Activated CD4-positive, alpha-beta T cell treated with anti-CD3 and anti-CD28 coated beads, Interleukin-10, Interleukin-2, amounts not matched to agents 100 ng/mL and 50 ng/mL, durations not matched to agents 16 hours and 8 hours (primary cell): ENCODE measurements at places on chromosomes 13 and 19.

- peak; percentile 55 for DNase-seq
Measured at GRCh38 chr13:27375686-27376326, 48.6 kb upstream of the GTF3A start.

DNA sequence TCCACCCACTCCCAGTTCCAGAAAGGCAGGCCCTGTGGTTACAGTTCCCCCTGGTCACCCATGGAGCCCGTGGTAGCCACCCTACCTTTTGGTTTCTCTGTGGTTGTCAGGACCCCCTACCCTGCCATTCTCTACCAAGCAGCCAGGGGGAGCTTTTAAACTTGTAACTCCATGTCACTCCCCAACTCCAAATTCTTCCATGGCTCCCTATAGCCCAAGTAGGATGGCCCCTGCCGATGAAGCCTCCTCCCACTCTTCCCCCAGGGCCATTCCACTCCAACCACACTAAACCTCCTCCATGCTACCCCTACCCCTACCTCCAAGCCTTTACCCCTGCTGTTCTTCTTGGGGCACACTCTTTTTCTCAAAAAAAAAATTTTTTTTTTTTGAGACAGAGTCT lies 2.2 kb downstream of the S1PR2 start:
- DNase-seq = peak; percentile 58

DNA sequence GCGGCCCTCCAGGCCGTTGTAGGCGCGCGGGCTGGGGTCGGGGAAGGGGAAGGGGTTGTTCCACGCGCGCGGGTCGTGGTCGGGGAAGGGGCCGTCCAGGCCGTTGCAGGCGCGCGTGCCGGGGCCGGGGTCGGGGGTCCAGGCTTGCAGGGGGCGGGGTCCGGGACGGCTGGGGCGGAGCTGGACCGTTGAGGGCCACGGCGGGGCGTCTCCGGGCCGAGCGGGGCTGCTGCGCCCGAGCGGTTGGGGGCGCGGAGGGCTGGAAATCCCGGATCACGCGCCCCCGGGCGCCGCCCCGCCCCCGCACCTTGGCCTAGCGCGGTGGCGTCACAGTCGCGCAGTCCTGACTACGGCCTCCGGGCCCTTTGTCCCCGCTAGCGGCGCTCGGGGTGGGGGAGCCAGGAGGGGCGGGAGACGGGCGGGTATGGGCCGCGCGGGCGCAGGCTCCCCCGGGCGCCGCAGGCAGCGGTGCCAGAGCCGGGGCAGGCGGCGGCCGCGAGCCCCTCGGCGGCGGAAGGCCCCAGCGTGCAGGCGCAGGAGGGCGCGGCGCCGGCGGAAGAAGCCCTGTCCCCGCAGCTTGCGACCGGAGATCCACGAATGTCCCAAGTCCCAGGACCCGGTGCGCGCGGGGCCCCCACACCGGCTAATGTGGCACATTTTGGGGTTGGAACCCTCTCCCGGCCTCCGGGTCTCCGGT lies 665 bp downstream of the GPX4 start:
- peak; percentile 73 for DNase-seq

DNA sequence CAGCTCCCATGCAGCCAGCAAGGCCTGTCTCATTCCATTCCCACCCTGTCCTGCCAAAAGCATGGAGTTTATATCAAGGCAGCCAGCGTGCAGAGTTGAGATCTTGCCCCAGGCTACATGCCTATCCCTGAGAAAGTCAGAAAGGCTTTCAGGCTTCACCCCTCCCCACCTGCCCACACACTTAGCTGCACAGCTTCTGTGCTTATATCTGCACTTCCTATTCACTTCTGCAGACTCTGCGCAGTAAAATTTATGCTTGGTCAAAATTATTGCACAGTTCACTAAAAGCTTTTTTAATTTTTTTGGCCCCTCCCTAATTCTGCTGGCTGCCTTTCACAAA lies 12.5 kb upstream of the ZNF675 start:
- DNase-seq = no peak

DNA sequence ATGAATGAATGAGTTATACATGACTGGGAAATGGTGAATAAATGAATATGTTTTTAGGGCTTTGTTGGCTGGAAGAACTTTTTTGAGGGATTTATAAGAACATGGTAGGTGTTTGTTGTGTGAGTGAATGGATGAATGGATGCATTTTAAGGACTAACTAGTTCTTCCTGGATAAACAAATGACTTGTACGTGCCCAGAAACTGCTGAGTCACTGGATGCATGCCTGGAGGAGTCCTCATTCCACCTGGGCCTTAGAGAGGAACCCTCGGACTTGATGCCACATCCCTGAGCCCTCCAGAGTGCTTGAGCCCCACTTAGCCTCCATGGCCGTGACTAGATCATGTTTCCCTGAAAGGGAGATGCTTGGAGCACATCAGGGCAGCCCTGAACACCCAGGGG lies 153.4 kb downstream of the DPF1 start:
- no peak for DNase-seq

GRCh38 chr19:22797040-22797439 lies 13.1 kb upstream of the ZNF99 start:
- no peak for DNase-seq

DNA sequence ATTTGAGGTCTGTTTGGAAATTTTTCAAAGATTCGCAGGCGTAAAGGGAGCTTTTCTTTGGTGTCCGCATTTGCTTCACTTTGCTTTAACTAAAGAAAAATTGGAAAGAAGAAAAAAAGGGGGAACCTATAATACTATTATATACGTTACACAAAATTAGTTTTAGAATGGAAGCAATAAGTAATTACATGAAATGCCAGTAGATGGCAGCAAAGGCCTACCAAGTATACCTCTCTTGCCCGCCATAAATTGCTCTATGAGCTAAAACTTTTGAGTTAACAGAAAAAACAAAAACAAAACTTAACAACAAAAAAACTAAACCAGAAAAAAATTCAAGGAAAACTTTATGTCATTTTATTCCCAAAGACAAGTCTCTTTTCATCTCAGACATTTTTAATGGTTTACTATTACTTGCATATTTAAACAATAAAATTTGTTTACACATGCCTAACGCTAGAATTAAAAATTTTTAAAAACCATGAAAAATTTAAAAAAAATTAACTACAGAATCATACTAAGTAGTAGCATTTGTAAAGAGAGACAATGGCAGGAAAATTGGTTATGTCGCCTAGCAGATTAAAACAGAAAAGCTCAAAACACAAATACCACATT lies 271.4 kb downstream of the NALCN start:
- DNase-seq = peak; percentile 47

- DNase-seq = no peak
Measured at GRCh38 chr19:3621689-3622088, 4.9 kb downstream of the CACTIN start.

DNA sequence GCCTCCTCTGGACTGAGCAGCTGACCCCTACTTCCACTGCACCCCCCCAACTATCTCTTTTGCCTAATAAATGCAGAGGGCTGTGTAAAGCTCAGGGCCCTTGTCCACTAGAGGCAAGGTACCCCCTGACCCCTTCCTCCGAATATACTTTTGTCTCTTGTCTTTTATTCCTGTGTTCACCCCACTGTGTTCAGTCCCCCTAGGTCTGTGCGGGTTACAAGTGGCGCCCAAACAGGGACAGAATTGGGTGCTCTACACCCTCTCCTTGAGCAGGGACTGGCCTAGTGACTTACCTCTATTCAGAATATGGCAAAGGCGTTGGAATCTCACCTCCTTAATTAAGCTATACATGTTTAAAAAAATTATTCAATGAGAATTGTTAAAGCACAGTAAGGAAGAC lies 15.0 kb downstream of the ZNF350 start:
- DNase-seq = no peak

DNA sequence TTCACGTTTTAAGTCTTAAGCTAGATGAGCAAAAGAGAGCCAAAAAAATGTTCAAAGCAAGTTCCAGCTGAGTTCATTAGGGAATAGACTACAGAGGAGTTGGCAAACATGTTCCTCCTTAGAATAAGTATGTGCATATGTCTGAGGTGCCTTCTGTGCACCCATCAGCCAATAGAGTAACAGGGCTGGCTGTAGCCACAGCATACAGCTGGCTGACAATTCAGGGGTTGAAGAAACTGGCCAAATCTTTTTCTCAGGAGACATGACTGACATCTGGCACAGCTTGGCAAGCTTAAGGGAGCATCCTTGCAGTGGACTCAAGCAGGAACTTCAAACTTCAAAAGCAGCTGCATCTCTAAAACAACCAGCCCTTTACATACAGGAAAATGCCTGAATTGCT lies 414.8 kb upstream of the PCDH20 start:
- DNase-seq = no peak

DNA sequence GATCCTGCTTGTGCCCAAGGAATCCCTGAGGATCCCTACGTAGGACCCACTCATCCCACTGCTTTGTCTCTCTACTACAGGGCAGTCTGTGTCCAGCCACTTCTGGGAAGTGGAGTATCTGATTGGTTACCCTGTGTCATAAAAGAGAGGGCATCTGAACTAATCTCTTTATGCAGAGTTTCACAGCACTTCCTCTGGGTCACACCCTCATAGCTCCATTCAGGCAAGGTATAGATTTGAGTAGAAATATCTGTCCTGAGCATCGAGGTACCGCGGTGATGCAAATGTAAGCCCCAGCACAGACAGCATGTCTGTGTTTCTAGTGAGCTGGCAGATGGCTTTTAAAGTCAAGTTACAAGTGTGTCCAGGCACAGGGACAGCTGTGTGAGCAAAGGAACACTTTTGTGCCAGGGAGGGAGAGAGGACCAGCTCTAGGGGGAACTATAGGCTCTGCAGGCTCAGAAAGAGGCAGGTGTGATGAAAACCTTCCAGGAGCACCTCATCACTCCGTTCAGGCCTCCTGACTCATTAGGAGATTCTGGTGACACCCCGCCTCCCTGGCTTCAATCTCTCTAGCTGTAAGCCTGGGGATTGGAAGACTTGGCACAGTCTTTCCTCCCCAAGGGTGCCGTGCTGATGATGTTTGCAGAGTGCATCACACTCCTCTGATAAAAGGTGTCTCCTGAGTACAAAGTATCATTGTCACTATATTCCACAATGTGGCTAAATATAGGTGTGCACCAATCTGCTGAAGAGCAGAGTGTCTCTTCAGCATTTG lies 84.3 kb upstream of the UBL3 start:
- DNase-seq = peak; percentile 70

DNA sequence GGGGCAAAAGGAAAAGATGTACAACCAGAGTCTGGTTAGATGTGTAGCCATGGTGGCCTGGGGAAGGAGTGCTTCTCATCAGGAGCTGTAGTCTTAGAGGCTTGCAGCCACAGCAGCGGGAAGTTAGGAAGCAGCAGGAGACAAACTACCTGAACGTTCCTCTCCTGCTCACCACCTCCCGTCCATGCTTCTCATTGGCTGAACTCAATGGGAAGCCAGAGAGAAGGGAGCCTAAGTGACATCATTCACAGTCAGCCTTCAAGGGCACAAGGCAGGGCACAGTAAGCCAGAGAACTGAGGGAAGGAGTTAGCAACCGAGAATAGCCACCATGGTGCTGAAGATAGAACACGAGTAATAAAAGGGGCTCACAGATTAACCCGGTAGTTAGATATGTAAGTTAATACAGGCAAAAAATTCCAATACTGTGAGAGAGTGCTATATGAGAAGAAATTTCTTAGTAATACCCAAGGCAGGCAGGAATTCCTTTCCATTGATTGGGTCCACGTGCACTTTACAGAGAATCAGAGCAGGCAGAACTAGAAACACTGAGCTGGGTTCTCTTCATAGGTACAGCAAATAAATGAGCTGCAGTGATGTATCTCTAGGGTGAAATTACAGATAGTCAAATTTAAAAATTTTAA lies 391.5 kb upstream of the DACH1 start:
- no peak for DNase-seq

DNA sequence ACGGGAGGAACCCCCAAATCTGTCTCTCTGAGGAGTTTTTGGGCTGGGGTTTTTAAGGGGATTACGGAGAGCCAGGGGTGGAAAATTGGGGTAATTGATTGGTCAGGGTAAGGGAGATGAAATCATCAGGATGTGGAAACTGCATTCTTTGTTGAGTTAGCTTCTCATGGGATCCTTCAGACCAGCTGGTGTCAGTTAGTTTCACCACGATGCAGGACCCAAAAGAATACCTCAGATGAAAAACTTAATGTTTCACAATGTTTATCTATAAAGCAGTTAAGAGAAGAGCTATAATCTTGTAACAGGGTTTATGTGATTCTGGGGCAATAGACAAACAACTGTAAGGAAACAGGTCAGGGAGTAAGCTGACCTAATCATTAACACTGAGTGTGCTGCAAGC lies 230.8 kb downstream of the POU4F1 start:
- no peak for DNase-seq

DNA sequence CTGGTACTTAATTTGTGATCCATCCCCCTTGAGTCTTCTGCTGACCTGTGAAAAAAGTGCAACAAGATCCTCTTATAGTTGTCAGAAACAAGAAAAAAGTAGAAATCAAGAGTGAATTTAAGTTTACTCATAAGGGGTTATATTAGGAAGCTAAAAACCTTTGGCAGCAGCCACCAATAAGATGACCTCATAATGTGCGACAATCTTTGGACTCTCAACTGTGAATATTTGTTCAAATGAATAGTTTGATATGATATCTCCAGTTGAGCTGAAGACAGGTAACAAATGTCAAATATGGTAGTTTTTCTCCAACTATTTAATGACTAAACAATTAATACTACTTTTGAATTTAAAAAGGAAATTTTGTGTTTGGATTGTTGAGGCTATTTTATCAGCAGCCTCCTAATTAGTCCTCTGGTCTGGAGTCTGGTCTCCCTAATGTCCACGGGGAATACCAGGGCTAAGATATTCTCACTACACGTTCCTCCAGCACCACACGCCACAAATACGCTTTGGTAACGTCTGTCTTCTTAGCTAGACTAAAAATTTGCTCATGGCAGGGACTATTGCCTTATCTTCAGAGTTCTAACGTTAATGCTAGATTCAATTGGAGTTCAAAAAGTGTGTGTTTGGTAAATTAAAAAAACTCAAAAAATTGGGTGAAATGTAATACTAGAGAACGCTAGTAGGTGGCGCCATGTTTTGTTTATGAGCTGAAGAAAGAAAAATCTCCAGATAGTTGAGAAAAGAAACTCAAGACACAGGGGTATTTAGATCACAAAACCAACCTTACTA lies 51.0 kb upstream of the PDX1 start:
- DNase-seq = no peak

DNA sequence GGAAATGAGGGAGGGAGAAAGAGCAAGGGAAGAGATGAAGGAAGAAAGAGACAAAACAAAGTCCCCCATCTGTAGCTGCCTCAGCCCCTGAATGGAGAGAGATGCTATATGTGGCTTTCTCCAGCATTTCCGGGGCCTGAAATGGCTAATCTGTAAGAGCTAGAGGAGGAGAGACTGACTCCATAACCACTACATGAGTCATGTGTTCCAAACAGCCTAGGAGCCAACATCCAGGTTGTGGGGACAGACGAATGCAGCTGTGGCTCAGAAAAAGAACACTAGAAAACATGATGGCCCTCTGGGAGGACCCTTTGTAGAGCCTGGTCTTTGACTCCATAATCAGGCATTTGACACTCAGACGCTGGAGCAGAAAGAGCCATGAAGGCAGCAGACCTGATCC lies 292.0 kb upstream of the ZNF507 start:
- DNase-seq = no peak

DNA sequence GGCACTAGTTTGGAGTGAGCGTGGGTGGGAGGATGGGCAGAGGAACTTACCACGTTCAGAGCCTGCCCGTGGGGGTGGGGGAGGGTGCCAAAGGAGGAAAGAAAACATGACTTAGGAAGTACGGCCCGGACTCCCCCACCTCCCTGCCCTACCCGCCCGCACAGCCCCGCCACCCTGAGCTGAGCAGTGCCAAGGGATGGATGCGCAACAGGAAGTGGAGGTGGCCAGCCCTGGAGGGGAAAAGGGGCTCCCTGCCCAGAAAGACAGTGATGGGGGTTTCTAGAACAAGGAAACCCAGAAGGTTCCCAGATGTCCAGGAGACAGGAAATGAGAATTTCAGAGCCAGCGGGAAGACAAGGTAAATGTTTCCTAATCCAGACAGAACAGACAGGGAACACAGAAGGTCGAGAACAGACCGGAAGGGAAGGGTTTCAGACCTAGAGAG lies 6.3 kb downstream of the TEAD2 start:
- DNase-seq = no peak
